ENCODE measurements at places on chromosomes 12 and 14.
A peak's percentile ranks its signal among the peaks of the same experiment; 100 is the strongest.

DNA sequence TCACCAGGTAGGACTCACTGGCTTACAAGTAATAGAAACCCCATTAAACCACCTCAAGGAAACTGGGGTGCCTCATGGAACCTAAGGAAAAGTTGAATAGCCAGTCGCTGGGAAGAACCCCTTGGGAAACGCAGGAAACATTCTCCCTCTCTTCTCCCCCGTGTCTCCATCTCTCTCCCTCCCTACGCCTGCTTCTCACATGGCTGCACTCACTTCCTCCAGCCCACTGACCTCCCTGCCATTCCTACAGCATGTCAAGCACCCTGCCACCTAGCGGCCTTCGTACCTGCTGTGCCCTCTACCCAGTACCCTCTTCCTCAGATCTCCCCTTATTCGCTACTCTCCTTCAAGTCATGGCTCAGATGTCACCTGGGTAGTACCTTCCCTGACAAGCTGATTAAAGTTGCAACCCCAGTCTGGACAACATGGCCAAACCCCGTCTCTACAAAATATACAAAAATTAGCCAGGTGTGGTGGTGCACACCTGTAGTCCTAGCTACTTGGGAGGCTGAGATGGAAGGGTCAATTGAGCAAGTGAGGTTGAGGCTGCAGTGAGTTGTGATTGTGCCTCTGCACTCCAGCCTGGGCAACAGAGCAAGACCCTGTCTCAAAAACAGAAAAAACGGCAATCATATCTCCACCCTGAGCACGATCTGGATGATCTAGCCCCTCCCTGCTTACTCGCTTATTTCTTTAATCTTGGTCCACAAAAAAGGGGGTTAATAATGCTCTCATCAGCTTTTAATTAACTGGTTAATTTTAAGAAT is 6.4 kb upstream of the DTX1 start:
- DNase-seq: no peak

- DNase-seq: peak; percentile 74
Observed at GRCh38 chr14:99682809-99683618, 1.1 kb upstream of the CYP46A1 start.

DNA sequence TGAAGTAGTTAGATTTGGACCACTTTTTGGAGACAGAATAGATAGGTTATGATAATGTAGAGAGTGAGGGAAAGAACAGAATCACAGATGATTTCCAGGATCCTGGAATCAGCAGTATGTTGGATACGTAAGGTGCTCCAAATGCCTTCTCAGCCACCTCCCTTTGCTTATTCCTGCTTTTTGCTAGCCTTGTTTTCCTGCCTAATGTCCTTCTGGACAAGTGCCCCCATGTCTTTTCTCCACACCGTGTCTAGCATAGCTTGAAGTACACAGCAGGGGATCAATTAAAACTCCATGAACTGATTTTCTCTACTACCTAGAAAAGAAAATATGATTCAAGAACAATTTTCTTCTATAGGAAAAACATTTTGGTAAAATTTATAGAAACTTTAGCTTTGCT is 144.0 kb downstream of the SYT1 start:
- no peak for DNase-seq

DNA sequence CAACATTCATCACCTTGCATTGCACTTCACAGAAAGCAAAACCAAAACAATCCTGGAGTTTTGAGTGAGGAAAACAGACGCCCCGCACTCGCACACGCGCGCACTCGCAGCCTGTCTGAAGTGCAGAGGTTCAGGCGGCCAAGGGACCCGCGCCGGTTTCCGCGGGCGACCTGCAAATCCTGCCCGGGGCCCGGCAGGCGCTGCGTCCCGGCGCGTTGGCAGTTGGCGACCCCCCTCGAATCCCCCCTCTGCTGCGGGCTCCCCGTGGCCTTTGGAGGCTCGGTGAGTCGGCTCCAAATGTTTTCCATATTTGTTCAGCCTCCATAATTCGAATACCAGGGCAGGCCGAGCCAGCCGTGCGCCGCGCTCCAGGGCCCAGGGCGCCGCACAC is at the start of gene SSPN:
TSS of gene SSPN (plus strand) at position 324 of the 391 bp plus-strand sequence. CDS start 100 bp downstream, outside the sequence.
- peak; percentile 79 for DNase-seq

DNA sequence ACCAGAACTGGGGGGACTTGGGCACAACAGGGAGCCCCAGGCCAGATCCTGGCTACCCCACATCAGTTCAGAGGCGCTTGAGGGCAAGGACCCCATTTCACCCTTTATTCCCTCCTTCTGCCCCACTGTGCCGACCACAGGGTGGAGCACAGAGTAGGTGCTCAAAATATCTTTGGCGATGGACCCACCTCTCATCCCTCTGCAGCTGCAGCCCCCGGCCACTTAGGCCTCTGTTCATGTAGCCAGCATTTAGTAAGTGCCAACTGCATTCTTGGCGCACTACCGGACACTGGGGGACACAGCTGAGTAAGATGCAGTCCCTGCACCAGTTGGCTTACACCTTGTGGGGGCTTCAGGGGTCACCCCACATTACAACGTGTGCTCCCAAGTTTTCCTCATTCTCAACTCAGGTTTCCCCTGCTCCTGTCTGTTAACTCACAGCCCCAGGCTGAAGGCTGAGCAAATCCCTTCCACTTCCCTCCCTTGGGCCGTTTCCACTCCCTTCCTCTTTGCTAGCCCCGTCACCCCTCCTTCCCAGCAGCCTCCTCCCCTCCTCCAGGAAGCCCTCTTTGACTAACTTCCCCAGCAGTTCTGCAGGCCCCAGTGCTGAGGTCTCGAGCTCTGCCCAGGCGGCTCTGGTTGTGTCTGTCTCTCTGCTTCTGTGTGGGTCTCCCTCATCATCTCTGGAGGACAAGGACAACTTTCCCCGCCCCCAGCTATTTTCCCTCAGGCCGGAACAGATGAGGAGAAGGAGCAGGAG is 26.5 kb downstream of the KRT80 start:
- no peak for DNase-seq

- DNase-seq: no peak
Observed at GRCh38 chr14:70893062-70893845, 14.0 kb upstream of the PCNX1 start.

DNA sequence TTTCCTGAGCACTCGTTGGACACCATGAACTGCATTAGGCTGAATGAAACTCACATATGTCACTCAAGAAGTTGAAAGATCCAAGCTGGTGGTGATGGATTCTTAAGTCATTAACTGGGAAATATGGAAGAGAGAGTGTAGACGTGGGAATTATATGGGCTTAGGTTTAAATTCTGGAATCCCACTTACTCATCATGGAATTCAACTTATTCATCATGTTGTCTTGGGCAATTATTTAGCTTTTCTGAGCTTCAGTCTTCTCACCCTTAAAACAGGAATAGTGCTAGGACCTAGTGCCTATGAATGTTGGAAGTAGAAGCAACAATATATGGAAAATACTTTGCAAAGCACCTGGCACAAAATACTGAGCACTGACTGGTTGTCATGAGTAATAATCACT is 292.4 kb upstream of the TBX3 start:
- no peak for DNase-seq
